Islet precursor cell (in vitro differentiated cells): ENCODE measurements at places on chromosomes 13 and 19.

GRCh38 chr13:106156468-106156867 lies 379.0 kb downstream of the EFNB2 start:
- peak; percentile 88 for DNase-seq

GRCh38 chr13:85853901-85854663 lies 54.9 kb upstream of the SLITRK6 start:
- DNase-seq, result peak; percentile 40

DNA sequence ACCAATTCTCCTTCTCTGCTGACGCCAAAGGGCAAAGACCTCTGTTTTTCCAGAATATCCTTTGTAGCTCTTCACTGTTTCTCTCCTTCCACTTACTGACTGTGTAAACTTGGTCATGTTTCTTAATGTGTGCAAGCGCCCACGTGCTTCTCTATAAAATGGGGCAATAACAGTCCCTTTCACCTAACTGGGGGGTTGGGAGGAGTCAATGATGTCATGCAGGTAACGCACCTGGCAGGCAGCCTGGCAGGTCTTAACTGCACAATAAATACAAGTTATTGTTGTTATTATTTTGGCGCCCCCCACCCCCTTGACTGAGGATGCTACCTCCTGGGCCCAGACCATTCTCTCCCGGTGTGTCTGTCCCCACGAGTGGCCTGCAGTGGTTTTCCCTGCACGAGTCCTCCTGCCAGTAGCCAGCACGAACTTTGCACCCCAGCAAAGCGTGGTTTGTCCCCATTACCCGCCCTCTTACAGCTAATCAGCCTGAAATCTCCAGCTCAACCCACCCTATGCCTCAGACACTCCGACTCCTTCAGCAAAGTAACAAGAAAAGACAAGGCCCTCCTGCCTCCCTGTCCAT lies 5.3 kb downstream of the SBSN start:
- DNase-seq, result no peak

GRCh38 chr13:63614874-63615612 lies 2199.4 kb upstream of the PCDH20 start:
- DNase-seq, result no peak

GRCh38 chr13:72151241-72151640 lies 284.2 kb upstream of the DACH1 start:
- no peak for DNase-seq

- DNase-seq, result no peak
Measured at GRCh38 chr13:107852072-107852471, 363.3 kb downstream of the LIG4 start.

GRCh38 chr19:8333767-8334457 lies 9.2 kb downstream of the KANK3 start:
- DNase-seq, result peak; percentile 58

GRCh38 chr19:41327076-41327575 lies 17.2 kb downstream of the CCDC97 start:
- DNase-seq, result no peak

GRCh38 chr19:45514376-45515051 lies 7.2 kb downstream of the VASP start:
- DNase-seq, result no peak

DNA sequence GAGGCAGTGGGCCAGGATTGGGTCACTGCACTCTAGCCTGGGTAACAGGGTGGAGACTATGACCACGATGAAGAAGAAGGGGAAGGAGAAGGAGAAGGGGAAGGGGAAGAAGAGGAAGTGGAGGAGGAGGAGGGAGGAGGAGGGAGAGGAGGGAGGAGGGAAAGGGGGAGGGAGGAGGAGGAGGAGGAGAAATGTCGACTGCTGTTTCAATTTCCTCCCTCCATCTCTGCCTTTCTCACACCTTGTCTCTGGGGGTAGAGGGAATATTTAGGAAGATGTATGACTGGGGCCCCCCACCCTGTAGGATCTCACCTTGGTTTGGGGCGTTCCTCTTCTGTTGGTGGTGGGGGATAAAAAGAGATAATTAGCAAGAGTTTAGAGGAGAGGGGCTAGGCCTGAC lies 3.8 kb downstream of the TNNT1 start:
- no peak for DNase-seq

DNA sequence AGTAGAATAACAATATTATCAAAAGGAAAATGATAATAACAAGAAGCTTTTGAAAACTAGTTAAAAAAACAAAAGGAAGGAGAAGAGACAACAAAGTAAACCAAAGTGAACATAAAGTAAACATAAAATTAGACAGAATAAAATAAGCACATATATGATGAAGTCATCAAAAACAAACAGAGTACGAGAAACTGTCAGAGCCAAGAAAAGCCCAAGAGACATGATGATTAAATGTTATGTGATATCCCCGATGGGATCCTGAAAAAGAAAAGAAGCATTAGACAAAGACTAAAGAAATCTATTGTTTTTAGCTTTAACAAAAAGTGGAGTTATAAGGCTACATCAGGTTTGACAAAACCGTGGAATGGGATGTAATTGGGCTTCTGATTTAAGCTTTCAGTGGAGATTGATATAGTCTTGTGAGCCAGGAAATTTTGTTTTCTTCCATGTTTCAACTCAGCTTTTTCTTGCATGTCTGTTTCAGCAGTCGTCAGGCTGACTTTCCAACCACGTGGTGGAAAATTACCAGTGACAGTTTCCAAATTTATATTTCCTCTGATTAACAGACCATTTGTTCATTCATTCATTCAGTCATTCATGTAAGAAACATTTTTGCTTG lies 64.9 kb downstream of the KL start:
- no peak for DNase-seq

- DNase-seq, result no peak
Measured at GRCh38 chr19:1865172-1866010, 2.0 kb upstream of the KLF16 start.

- no peak for DNase-seq
Measured at GRCh38 chr13:99298056-99298455, 9.1 kb downstream of the GPR183 start.

GRCh38 chr19:51948975-51949374 lies 21.7 kb downstream of the ZNF613 start:
- DNase-seq, result no peak

- DNase-seq, result no peak
Measured at GRCh38 chr13:59356607-59357006, 807.1 kb downstream of the DIAPH3 start.

DNA sequence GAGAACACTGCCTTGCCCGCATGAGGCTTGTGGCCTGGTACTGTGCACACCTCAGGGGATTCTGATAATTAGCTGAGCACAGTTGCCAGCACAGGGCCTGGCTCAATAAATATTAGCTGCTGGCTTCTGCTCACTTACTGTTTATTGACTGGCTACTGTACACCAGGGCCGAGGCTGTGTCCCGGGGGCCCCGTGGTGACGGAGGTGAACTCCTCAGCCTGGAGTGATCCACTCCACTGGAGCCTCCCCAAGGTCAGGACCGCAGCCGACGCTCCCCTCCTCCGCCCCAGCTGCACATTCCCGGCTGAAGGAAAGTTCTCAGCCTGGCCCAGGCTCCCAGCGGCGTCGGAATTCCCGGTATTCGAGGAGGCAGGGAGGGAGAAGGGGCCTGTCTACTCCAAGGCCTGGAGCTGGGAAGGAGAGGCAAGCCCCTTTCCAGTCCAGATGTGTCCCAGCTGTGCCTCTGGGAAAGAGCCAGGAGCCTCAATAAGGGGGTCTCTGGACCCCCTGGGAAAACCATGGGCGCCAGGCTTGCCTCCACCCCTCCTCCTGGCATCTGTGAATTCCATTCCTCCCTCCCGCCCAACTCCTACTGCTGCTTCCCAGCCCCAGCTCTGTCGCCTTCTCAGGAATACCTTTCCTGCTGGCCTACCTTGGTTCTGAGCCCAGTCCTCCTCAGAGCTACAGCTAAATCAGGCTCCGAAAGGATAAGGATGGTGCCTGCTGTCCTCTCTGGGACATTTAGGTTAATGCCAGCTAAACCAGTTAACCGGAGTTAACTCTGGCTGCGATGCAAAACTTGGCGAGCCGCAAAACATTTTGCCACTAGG lies 7.3 kb downstream of the RPS16 start:
- peak; percentile 97 for DNase-seq

DNA sequence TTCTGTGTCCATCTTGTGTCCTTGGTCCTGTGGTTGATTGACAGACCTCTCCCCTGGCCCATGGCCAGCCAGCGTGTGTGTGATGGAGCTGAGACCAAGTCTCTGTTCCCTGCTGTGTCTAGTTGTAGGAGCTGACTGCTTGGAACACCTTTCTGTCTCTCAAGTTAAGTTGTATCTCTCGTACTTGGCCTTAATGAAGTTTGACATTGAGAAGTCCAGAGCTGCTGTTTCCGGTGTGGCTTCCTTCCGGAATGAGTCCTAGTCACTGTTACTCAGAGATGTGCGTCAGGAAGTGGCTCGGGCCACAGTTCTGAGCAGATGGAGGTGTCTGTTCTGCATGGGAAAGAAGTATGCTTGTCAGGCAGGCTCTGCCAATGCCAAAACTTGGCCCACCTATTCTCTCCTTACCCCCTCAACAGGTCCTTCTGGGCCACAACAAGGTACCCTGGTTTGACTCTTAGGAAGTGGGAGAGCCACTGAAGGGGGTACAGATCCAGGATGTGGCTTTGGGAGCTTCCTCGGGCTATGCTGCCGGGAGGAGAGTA lies 54.3 kb downstream of the GATAD2A start:
- no peak for DNase-seq

DNA sequence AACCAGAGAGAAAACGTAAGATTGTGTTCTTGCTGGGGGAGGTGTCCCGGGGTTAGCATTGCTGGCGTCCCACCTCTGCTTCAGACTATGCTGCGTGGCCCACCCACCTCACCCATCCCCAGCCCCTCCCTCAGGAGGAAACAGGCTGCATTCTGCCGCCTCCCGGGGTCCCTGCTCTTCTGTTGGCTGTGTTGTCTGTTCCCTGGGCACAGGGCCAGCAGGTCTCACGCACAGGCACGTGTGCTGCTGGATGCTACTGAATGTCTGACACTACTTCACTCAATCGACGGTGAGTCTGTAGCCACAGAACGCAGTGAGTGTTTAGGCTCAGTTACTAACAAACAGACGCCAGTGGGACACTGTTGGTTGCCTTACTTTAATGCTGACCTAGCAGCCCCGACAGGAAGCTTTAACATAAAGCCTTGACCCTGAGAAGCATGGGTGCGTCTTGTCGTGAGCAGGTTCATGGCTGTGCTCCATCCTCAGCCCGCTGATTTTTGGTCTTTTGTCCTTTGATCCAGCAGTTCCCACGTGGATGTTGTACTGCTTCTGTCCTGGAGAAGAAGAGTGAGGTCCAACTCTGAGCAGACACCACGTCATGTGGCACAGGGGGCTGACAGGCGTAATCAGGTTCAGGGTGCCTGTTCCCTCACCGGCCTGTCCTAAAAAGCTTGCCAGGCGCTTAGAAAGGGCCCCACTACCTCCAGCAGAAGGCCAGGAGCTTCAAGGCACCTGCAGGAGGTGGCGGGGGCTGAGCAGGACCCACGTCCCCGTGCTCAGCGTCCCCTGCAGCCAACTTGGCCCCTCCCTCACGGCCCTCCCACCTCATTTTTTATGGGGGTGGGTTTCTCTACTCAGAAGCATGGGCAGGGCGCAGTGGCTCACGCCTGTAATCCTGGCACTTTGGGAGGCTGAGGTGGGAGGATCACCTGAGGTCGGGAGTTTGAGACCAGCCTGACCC lies 26.0 kb downstream of the NAXD start:
- no peak for DNase-seq

- DNase-seq, result no peak
Measured at GRCh38 chr13:63042686-63043085, 1627.0 kb upstream of the PCDH20 start.

- no peak for DNase-seq
Measured at GRCh38 chr19:7881910-7882309, 6.4 kb upstream of the LRRC8E start.

GRCh38 chr19:40605216-40605971 lies 4.2 kb downstream of the LTBP4 start:
- peak; percentile 86 for DNase-seq

GRCh38 chr19:19185853-19186740 lies 5.9 kb downstream of the BORCS8 start:
- DNase-seq, result peak; percentile 85

GRCh38 chr13:51475727-51476501 lies 23.1 kb upstream of the INTS6 start:
- no peak for DNase-seq

DNA sequence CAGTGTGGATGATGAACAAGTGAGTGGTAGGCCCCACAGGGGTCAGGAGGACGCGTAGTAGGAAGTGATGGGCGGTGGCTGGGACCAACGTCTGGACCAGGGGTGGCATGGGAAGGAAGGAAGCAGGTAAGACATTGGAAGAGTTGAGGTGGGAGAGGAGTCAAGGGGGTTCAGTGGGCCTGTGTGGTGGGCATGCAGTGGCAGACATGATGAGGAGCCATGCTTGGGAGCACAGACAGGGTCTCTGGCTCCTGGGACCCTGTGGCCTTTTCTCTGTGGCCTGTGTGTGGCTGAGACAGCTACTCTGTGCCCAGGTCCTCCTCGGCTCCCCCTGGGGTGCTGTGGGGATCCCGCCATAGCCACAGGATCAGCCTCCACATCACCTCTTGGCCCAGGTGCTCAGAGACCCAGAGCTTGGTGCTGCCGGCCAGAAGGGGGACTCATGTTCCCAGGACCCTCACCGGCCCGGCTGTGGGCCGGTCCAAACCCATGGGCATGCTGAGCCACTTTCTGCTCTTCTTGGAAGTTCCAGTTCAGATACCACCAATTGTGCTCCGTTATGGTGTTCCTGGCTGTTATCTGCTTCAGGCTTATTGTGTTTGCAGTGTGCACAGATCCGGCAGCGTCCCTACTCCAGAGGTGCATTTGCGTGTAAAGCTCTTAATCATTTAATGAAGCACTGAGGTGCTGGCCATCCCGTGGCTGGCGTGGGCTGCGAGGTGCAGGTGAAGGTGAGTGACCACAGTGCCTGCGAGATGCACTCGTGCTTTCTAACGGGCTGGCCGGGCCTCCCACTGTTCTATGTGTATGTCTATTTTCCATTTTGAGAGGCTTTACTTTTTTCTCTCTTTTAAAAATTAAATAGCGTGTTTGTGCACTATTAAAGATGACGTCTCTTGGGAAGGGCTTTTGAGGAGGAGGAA lies 147.9 kb downstream of the TEX29 start:
- DNase-seq, result no peak

GRCh38 chr19:29445246-29445645 lies 80.5 kb upstream of the VSTM2B start:
- DNase-seq, result peak; percentile 20

DNA sequence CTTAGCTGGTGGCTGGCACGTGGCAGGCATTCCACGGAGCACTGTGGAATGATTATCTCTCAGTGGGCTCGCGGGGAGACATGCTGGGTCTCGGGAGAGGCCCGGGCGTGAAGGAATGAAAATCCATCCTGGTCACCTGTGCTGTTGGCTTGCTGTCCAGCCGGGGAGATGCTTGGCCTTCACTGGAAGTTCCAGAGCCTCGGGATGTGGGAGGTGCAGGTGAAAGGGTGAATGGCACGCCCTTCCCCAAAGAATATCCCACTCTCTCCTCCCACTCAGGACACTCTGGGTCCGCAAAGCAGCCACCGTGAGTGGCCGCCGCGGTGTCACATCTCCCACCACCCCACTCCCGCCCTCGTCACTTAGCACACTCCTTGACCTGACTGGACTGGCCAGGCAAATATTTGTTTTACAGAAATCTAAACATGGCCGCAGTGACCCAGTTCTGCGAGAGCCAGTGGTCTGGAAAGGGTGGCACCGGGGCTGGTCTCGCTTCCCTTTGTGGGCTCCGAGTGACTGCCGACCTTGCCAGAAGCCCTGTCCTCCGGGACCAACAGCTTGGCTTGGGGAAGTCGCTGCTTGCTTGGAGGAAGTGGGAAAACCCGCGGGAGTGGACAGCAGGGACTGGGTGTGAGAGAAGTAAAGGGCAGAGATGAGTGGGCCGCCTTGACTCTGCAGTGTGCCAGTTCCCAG lies 8.0 kb downstream of the DPP9 start:
- DNase-seq, result no peak

- no peak for DNase-seq
Measured at GRCh38 chr13:93025984-93026383, 200.6 kb upstream of the GPC6 start.

- no peak for DNase-seq
Measured at GRCh38 chr13:75052616-75053015, 429.4 kb downstream of the TBC1D4 start.
